Muscle of back (tissue), 13 donors: ENCODE measurements at places on chromosomes 1 and 21.

DNA sequence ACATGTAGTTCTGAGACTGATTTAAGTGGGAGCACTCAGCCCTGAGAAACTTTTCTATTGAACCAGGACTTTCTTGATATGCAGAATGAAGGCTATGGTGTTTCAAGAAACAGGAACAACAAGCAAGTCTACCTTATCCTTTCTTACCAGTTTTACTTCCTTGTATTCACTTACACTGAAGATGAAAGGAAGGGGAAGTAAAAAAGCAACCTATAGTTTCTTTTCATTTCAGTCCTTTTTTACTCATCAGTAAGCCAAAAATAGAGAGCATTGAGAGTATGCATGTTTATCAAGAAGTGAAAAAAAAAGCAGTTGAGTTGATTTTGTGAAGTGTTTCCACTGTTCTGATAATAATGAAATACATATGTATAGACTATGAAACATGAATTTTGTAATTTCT, 1010.3 kb downstream of the AMY1C start:
- DNase-seq: peak; percentile 3

GRCh38 chr1:108823632-108824031, 33.3 kb downstream of the AKNAD1 start:
- no peak for DNase-seq

DNA sequence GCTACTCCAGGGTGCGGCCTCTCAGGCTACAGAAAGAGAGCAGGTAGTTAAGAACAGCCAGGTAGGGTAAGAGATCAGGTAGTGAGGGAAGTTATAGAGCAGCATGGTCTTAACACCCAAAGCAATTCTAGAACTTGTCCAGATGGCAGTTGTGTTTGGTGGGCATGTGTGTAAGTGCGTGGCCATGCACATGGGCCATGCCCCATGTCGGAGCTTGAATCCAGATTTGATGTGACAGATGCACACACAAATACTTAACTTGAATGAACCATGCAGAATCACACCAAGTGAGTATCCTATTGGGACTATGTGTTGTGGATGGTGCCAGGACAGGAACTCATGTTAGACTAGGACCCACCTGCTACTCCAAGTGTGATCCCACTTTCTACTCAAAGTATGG, 145.7 kb upstream of the HMGB4 start:
- no peak for DNase-seq

DNA sequence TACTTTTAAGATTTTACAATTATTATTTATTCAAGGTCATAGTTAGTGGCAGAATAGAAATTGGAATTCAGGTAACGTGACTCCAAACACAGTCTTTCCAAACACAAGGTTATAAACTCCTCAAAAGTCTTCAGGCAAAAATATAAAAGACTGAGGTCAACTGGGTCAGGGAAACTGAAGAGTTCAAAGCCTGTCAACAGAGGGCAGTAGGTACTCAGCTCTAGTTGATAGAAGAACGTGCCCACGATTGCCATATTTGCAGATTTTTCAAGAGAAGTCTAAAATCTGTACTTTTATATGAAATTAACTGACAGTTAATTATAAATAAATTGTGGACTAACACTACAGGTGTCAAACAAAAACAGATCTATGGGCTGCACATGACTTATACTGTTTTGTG, 135.0 kb downstream of the LHX4 start:
- DNase-seq: no peak

GRCh38 chr1:153507926-153508583, 27.7 kb downstream of the S100A6 start:
- no peak for DNase-seq

DNA sequence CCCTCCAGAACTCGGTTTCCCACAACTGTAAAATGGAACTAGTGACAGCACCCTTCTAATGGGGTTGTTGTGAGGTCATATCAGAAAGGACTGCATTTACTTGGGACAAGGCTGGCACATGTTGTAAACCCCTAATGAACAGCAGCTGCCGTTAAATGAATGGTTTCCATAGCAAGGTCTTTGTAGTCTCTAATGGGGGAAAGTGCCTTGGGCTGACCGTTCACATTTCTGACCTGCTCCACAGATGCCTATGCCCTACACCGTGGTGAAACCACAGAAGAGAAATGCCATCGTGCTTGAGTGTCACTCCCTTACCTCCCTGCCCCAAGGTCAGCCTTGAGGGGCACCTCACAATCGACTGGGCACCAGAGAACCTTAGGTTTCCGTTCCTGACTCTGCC, 143.1 kb downstream of the ZSCAN20 start:
- DNase-seq: no peak

DNA sequence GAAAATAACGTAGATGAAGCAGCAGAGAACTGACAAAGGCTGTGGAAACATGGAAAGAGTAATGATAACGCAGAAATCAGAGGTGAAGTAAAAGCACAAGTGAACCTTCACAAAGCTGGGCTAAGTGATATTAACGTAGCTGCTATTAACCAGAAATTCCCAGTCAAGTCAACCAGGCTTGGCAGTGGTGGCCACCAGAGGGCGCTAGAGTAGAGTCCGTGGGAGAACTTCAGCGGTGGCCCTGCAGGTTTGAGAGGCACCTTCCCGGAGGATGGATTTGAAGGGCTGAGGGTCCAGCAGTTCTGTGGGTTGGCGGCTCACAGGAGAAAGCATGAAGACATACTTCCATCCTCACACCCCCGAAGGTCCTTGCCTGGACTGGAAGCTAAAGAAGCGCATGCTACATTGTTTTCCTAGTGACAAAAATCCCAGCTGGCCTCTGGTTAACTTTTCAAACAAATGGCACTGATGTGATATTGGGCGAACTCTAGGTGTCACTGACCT, 81.7 kb upstream of the ZNF648 start:
- peak; percentile 91 for DNase-seq

DNA sequence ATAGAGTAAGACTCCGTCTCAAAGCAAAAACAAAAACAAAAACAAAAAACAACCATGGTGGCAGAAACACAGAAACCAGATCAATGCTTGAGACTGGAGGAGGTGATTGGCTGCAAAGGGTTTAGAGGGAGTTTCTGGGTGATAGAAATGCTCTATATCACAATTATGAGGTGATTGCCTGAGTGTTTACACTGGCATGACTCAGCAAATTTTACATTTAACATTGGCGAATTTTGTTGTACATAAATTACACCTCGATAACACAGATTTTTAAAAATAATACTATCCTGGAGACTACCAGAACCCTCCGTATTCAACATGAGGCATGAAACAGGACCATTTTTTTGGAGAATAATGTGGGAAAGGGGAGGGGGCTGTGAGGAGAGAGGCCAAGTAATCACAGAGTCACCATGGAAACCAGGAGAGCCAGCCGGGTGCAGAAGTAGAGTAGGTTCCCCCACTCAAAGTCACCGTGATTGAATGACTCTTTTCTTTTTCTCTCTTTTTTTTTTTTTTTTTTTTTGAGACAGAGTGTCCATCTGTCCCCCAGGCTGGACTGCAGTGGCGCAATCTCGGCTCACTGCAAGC, 24.3 kb downstream of the HEYL start:
- no peak for DNase-seq

- peak; percentile 55 for DNase-seq
These were observed 3.1 kb upstream of the BLACAT1 start for GRCh38 chr1:205458777-205459566.

GRCh38 chr1:161836018-161836417, 69.9 kb downstream of the ATF6 start:
- DNase-seq: peak; percentile 55

DNA sequence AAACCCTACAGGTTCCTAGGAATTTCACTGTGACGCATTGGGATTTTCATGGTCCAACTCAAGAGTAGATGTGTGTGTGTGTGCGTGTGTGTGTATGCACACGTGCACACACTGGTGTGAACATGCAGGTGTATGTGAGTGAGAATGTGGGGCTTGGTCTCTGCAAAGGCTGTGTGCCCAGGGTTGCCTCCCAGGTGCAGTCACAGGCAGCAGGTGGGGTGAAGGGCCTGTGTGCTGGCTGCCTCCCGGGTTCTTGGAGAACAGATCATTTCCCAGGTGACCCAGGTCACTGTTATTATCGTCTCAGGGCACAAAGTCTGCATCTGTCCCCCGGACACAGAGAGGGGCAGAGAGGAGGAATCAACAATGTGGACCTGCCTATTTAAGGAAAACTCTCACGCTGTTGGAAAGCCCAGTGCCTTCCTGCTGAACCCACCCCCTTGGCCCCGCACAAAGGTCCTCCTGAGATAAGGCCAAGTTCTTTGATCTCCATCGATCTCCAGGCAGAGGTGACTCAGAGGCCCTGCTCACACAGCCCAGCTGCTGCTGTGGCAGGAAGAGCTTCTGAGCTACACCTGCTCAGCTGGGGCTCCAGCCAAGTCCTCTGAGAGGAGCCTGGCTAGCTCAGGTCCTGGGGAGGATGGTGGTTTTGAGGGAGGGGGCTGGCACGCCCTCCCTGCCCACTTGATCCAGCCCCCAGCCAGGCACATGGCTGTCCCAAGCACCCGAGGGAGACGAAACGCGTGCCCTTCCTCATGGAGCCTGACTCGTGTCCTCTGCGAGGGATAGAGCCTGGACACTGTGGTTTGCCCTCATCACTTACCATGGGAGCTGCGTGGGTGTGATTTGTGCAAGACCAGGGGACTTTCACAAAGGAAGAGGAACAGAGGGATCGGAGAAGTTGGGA, 134.0 kb upstream of the ARHGEF16 start:
- DNase-seq: no peak

DNA sequence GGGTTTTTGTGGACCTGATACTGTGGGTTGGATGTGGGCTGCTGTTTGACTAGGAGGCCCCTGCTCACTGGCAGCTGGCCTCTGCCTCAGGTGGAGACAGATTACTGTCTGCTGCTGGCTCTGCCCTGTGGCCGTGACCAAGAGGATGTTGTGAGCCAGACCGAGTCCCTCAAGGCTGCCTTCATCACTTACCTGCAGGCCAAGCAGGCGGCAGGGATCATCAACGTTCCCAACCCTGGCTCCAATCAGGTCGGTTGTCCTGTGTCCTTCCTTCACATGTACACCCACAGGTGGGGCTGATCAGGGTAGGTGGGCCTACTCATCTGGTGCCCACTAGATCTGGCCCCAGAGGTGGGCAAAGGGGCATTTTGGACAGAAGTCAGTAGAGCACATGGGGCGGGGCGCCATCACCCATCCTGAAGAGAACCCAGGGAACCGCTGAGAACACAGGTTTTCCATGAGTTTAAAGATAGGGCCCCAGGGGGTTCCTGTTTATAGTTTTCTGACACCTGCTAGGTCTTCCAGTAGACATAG, 37.2 kb downstream of the ZBTB17 start:
- DNase-seq: no peak

- DNase-seq: no peak
These were observed 6.8 kb downstream of the OLIG1 start for GRCh38 chr21:33076600-33077329.

DNA sequence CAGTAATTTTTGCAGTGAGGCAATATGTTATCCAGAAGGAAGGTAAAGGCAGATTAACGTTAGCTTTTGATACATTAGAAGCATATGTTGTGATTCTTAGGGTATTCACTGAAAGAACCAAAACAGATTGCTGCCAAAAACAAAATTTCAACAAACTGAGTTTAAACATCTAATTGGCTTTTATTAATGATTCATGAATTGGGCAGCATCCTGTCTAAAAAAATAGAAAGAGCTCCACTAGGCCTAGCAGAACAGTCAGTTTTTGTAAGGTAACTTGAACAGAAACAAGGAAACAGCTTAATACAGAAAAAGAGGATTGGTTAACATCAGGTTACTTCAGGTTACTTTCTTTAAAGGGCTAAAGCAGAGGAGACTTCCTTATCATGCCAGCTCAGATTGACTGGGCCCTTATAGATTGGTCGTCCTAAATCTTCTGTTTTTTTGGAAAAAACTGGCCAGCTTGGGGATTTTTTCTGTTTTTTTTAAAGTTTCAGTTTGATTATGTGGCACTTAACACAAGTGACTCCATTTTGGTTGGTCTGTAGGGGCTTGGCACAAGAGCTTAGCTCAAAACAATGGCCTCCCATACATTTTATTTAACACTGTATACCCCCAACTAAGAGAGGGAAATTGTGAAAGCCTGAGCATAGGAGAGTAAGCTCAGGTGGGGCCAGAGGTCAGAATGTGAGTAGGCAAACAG, 36.8 kb upstream of the GALNT2 start:
- no peak for DNase-seq

DNA sequence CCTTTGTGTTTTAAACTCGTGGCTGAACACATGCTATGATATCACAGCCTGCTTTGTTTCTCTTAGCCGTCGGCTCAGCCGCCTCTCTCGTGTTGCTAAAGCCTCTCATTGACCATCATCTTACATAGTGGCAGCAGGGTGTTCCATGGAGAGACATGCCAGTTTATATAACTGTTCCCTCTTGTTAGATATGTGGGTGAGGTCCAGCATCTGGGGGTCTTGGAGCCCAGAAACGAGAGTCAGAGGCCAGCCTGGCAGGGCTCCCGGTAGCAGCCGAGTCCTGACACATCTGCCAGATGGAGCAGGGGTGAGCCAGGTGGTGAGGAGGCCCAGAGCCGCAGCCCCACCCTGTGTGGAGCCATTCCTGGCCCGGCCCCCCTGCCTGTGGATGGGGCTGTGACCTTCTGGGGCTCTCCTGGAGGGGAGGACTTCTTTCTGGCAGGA, 11.9 kb downstream of the PODN start:
- DNase-seq: no peak

DNA sequence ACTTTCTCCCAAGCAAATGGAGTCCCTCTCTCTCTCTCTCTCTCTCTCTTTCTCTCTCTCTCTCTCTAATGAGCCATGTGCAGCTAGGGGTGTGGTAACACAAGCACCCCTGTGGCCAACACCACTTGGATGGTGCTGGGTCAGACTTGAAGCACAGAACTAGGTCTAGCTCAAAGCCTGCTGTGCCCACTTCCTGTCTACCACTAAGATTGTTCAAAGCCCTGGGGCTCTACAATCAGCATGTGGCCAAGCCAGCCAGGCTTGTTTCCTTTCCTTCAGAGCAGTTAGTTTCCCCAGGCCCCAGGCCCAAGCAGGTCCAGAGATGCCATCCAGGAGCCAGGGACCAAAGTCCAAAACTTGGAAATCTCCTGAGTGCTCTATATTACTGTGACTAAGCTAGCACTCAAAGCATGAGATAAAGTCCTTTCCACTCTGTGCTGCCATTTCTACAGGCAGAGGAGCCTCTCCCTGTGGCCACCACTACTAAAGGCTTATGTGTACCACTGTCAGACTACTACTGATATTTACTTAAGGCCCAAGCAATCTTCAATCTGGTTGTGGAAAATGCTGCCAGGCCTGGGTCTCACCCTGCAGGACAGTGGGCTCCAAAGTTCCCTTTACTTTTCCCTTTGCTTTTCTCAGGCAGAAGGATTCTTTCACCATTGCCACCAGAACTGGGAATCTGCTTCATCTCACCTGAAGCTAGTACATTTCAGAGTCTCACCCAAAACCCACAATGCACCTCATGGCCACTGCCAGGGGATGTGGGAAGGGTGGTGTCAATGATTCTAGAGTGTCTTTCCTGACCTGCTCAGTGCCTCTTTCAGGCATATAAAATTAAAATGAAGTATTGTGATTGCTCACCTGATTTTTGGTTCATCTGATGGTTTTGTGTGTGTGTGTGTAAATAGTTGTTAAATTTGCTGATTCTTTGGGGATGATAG, 999.5 kb downstream of the NCAM2 start:
- DNase-seq: no peak

- DNase-seq: no peak
These were observed 69.9 kb upstream of the USP25 start for GRCh38 chr21:15659753-15660422.
